ENCODE measurements at places on chromosomes 1 and 21. TPM values are rescaled to one million over a fixed set of nuclear protein-coding genes. Genes with fewer than 3 reads are reported as not detected.

The PPFIA4 gene
- 15.3 TPM for total RNA-seq

The MATN1 gene
- not detected for total RNA-seq

The ROR1 gene
- total RNA-seq, result 0.41 TPM

The CD34 gene
- total RNA-seq, result not detected

The MR1 gene
- 13.3 TPM for total RNA-seq

The POMGNT1 gene
- 125 TPM for total RNA-seq

The CAMTA1 gene
- 152 TPM for total RNA-seq

The PRAMEF4 gene
- total RNA-seq, result not detected

The AADACL3 gene
- not detected for total RNA-seq

The JTB gene
- total RNA-seq, result 355 TPM

The DMBX1 gene
- not detected for total RNA-seq

The LRRC8C gene
- 1.4 TPM for total RNA-seq

The ETV3L gene
- not detected for total RNA-seq

The EXTL1 gene
- not detected for total RNA-seq

The LAMB3 gene
- total RNA-seq, result 77.3 TPM

The PLD5 gene
- total RNA-seq, result not detected

The LCE1A gene
- not detected for total RNA-seq

The CFHR1 gene
- not detected for total RNA-seq

The CROCC gene
- 15.7 TPM for total RNA-seq

The AADACL4 gene
- not detected for total RNA-seq

The TAS1R1 gene
- total RNA-seq, result not detected

The BSND gene
- not detected for total RNA-seq

The AGO1 gene
- 5.0 TPM for total RNA-seq

The SLC2A5 gene
- not detected for total RNA-seq

The SLC6A17 gene
- 3.2 TPM for total RNA-seq

The FAM72A gene
- 5.5 TPM for total RNA-seq

The TMIGD3 gene
- total RNA-seq, result not detected

The TNFAIP8L2 gene
- total RNA-seq, result not detected

The OR2L2 gene
- total RNA-seq, result not detected

The NECTIN4 gene
- 0.88 TPM for total RNA-seq

The PRDM16 gene
- total RNA-seq, result not detected

The HHAT gene
- 8.2 TPM for total RNA-seq

The MCOLN3 gene
- total RNA-seq, result 1.0 TPM

The RSBN1 gene
- 6.1 TPM for total RNA-seq

The SLAMF9 gene
- total RNA-seq, result not detected

The DESI2 gene
- total RNA-seq, result 43.2 TPM

Data from Caki2 (cell line).